Hair follicular keratinocyte (primary cell): ENCODE measurements at places on chromosomes 7 and 10. TPM values are rescaled to one million over a fixed set of nuclear protein-coding genes. Genes with fewer than 3 reads are reported as not detected.

The SCART1 gene
- 0.30 and 0.31 TPM in 2 replicates for total RNA-seq

The GARS1 gene
- total RNA-seq, result 213 and 233 TPM in 2 replicates

The WEE2 gene
- total RNA-seq, result not detected in 2 replicates

The CAMK1D gene
- 0.15 and 0.39 TPM in 2 replicates for total RNA-seq

The PUS7 gene
- 17.1 and 26.7 TPM in 2 replicates for total RNA-seq
